ENCODE measurements at places on chromosomes 3 and 15.

DNA sequence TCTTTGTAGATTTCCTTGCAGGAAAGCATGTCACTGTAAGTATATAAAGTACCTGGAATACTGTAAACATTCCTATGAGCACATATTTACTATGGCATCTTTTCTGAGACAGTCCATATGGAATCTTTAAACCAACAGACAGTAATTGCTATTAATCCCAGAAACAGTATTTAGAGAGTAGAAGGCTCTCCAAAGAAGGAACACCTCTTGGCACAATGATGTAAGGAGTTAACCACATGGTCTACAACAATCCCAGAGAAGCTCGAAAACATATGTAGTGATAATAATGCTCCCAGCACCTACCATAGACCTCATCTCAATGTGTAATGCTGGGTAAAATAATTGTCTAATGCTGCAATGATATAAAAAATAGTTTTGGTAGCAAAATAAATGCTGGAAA, 95.8 kb upstream of the IL12A start:
- no peak for DNase-seq

- no peak for DNase-seq
Observed at GRCh38 chr3:67521053-67521646, 133.3 kb downstream of the SUCLG2 start.

DNA sequence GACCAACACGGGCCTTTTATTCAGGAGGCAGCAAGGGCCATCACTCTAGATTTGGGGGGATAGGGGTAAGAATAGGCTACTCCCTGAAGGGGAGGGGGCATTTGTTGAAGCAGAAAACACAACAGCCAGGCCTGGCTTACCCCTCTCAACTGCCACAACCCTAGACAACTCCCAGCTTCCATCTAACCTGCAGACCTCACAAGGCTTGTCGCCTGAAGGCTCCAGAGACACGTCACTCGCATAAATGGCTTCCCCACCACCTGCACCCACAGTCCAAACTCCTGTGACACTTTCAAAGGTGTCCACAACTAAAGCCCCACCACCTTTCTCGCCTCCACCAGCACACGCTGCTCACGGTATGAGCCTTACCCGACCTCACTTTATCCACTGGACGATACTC, 14.9 kb downstream of the POLG start:
- DNase-seq = no peak

- no peak for DNase-seq
Observed at GRCh38 chr3:115999001-115999585, 375.8 kb downstream of the GAP43 start.

DNA sequence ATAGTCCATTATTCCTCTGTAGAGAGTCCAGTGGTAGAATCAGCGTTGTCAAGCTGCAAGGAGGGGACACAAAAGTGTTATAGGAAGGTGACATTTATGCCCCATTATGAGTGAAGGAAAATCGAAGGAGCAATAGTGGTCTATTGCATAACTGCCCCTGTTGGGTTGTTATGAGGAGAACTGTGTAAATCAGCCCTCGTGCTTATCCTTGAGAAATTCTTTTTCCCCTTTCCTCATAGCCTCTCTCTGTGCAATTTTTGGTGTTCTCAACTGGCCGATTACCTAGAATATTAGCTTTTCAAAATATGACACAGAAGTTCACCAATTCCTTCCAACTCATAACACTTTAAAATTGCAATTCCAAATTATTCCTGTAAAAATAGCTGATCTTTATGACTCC, 286.6 kb downstream of the RBMS3 start:
- no peak for DNase-seq

GRCh38 chr3:11799791-11800190, 46.9 kb downstream of the TAMM41 start:
- no peak for DNase-seq

DNA sequence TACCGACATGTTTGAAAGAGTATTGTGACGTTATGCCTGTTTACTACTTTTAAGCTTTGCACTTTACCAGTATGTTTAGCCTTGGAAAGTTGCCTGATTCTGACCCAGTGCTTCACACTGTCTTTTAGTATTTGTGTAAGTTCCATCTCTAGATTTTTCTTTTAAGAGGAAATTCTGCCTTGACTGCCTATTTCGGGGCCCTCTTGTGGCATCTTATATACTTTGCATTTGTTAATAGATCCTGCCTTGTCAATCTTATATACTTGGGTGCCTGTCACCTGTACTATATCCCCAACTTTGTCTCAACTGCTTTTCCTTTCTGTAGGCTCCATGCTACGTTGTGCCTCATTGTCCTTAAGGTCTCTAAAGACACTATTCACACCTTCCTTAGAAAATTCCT, 244.6 kb downstream of the STXBP5L start:
- no peak for DNase-seq

GRCh38 chr3:30059240-30059639, 547.2 kb upstream of the TGFBR2 start:
- DNase-seq = no peak

DNA sequence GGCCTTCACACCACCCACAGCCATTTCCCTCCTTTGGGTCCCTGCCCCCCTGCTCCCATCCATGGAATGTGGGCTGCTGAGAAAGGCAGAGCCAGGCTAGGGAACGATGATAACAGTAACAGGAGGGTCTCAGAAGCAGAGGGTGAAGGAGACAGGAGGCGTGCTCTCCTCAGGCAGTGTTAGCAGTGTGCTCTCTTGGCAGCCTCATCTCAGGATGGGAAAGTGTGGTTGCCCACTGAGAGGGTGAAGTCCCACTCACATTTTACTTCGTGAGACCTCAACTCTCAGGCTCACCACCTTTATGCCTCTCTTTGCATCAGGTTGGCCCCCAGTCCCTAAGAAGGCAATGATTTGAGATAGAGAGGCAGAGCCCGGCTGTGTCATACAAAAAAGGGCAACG, 24.5 kb downstream of the TIGIT start:
- no peak for DNase-seq

GRCh38 chr3:193826159-193826795, 233.3 kb downstream of the OPA1 start:
- no peak for DNase-seq

DNA sequence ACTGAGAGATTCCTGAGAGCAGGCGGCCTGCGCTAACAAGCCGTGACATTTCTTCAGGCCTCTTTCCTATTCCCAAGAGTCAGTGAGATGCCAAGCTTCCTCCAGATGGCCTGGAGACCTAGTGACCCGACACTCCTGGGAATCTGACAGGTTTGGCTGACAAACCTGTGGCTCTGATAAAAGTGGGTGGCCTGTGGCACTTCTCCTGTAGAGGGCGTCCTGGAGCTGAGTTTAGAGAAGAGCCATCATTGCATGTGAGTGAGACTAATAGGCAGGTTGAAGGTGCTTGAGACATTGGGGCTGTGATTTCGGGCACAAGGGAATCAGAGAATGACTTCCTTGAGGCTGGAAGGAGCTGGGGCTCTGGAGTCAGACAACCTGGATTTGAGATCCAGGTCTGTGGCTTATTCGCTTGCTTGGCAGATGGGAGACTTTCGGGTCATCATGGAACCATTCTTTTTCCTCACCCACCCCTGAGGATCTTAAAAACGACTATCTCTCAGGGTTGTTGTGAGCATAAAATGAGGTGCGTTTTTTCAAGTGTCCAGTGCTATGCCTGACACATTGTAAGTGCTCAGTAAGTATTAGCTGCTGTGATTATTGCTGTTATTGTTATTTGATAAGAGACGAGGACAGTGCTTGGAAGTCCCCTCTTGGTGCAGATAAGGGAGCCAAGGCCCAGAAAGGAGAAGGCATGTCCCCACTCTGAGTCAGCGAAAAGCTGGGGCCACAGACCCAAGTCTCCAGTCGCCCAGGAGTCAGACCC, 77.2 kb downstream of the SCN10A start:
- DNase-seq = no peak

DNA sequence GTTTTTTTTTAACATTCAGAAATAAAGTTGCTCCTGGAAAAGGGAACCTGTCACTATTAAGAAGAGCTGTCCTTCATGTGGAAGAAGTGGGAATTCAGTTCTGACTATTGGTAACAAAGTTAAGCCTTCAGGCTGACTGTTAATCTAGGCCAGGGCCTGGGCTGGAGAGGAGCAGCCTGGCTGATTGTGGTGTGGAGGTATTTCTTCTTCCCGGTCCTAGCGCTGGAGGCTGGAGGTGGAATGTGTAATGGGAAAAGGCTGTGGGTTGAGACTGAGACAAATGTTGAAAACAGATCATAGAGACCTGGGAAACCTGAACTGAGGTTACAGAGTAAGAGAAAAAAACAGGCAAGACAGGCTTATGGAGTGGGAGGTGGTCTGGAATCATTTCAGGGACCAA, 23.8 kb upstream of the SH3BP5 start:
- no peak for DNase-seq

DNA sequence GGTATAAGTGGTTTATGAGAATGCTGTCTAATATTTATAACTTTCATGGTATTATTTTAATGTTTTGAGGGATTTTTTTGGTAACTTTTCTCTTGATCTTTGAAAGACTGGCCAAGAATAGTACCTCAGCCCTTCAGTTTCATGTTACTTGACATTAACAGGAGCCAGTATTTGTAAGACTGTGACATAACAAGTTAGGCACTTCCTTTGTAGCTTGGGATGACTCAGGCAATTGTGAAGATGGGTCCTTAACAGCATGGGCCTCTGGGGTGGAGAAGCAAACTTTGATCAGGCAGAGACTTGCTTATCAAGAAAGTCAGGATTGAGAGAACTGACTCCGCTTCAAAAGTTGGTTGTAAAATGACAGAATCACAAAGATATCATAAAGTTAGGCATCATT, 9.5 kb downstream of the LRRC49 start:
- no peak for DNase-seq

DNA sequence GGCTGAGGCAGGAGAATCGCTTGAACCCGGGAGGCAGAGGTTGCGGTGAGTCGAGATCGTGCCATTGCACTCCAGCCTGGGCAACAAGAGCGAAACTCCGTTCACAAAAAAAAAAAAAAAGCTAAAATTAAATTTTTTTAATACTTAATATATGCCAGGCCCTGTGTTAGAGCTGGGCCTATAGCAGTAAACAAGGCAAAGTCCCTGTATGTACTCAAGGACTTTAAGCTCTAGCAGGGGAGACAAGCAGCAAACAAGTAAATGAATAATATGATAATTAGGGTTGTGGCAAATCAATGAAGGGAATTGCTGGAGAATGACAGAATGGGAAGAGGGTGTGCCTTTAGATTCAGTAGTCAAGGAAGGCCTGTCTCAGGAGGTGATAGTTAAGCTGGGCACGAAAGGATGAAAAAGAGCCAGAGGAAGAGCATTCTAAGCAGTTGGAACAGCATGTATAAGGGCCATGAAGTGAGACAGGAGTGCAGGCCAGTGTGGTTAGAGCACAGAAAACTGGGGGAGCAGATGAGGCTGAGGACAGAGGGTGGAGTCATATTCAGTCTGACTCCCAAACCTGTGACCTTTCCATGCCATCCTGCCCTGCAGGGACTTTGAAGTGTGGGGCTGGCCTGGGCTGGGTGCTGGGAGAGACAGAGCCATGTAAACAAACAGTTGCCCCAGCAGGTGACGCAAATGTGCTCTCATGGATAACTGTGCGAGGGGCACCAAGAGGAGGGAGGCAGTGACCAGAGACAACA, 6.6 kb upstream of the RAF1 start:
- DNase-seq = no peak

GRCh38 chr3:113249111-113249510, 37.8 kb downstream of the BOC start:
- no peak for DNase-seq

Data from stimulated activated naive B cell treated with anti-CD40 and anti-IgM and Interleukin-4, amounts not matched to agents 10 μg/mL and 1 μg/mL and 100 μg/mL, for 72 hours (primary cell).